GM12865 (cell line): ENCODE measurements at places on chromosomes 7 and 10.

- DNase-seq, result no peak
These were observed 32.4 kb downstream of the CTNNA3 start for GRCh38 chr10:67663449-67664087.

DNA sequence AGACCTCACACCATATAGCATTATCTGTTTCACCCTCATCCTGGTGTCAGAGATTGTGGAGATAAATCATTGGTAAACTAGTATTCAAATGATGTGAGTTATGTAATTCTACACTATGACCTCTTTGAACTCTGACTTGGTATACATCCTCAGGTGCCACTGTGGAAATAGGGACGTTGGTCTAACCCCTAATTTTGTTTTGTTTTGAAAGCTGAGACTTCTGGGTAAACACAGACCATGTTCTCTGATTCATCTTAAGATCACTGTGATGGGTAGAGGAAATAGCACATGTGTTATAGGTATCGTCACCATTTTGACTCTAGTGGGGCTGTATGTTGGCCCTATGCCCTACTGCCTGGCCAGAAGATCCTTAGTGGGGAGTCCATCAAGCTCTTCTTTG is 241.6 kb downstream of the CCDC7 start:
- no peak for DNase-seq

DNA sequence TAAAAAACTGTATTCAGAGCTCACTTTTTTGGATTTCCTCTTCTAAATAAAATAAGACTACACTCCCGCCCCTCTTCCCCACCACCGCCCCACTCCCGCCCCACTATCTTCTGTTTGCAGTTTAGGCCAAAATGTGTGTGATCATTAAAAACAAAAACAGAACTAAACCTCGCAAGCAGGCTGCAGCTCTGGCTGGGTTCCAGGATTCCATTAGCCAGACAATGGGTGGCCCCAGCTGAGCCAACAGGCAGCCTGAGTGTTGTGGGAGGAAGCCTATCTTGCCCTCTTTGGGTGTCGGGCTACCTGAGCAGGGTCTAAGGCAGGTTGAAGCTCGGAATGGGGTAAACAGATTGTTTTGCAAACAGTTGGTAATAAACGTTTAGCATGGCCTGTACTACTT is 41.7 kb downstream of the ARL4A start:
- DNase-seq, result no peak

GRCh38 chr10:43227911-43228782 is 38.7 kb downstream of the RASGEF1A start:
- no peak for DNase-seq

GRCh38 chr7:50640256-50640655 is 75.1 kb upstream of the DDC start:
- no peak for DNase-seq

GRCh38 chr10:62760401-62760800 is 44.1 kb upstream of the ADO start:
- no peak for DNase-seq

GRCh38 chr10:69831231-69831855 is 29.6 kb downstream of the COL13A1 start:
- DNase-seq, result no peak
